Chondrocyte (in vitro differentiated cells): ENCODE measurements at places on chromosomes 5 and 9. TPM values are rescaled to one million over a fixed set of nuclear protein-coding genes. Genes with fewer than 3 reads are reported as not detected.

The CNTNAP3B gene
- 9.5 to 23.9 TPM (median 23.1 TPM) in 3 replicates for total RNA-seq

GRCh38 chr5:15393146-15393545 lies 106.8 kb upstream of the FBXL7 start:
- H3K27ac ChIP-seq: no peak overlapping the region
- no peak overlapping the region for H3K4me3 ChIP-seq
- H3K27me3 ChIP-seq: peaks cover 4% of the 10 kb centered on the region
- H3K36me3 ChIP-seq: no peaks in the 10 kb centered on the region
- H3K4me1 ChIP-seq: peaks cover 23% of the 10 kb centered on the region

- H3K4me1 ChIP-seq: peaks cover 9% of the 10 kb centered on the region
- peak overlapping the region; percentile 18 for H3K27ac ChIP-seq
- no peaks in the 10 kb centered on the region for H3K36me3 ChIP-seq
- DNase-seq: no peak
- no peaks in the 10 kb centered on the region for H3K27me3 ChIP-seq
These were observed 57.5 kb upstream of the STK32A start for GRCh38 chr5:147177125-147177840.

The GPX8 gene
- total RNA-seq: 196 to 212 TPM (median 198 TPM) in 3 replicates

DNA sequence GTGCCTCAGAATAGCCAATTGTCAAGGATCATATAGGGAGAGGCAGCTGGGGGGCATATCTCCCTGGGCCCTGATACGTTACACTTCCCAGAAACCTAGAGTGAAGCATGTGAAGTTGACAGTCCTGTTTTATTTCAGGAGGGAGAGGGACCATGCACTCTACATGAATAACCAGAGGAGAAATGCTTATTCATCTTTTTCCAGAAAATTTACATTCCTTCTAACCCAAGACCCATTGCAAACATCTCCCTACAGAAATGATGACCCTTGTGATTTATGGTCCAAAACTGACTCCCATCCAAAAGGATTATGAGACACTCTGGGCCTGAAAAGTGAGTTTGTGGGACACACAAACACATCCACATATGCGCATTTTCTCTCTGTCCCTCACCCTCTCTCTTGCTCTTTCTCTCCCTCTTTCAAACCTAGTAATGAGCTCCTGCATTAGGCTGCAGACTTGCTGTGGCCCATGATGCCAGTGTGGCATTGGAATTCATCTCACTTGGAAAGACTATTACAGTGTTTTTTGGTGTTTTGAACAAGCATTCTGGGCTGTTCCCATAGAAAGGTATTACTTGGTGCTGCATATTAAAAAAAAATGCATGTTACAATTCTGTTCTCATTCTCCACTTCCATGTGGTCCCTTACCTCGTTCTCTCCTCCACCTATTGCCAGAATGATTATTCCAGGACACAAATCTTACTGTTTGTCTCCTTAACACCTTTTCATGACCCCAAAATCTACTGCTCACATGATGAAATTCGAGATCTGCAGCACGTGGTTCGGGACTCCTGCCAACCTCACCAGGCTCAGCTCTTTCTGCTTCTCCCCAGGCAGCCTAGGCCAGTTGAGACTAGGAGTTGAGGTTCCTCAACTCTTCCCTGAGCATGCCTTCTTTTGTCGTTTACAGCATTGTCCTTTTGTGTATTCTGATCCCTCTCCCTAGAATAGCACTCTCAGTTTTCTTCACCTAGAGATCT lies 451.3 kb upstream of the KLF4 start:
- H3K27me3 ChIP-seq: peaks cover 4% of the 10 kb centered on the region
- no peak for DNase-seq
- no peaks in the 10 kb centered on the region for H3K36me3 ChIP-seq
- H3K4me1 ChIP-seq: peaks cover 4% of the 10 kb centered on the region

The GFRA3 gene
- total RNA-seq: 0.12 to 0.23 TPM in 2 of 3 replicates, not detected in the other

The TBC1D9B gene
- 107 to 130 TPM (median 118 TPM) in 3 replicates for total RNA-seq

DNA sequence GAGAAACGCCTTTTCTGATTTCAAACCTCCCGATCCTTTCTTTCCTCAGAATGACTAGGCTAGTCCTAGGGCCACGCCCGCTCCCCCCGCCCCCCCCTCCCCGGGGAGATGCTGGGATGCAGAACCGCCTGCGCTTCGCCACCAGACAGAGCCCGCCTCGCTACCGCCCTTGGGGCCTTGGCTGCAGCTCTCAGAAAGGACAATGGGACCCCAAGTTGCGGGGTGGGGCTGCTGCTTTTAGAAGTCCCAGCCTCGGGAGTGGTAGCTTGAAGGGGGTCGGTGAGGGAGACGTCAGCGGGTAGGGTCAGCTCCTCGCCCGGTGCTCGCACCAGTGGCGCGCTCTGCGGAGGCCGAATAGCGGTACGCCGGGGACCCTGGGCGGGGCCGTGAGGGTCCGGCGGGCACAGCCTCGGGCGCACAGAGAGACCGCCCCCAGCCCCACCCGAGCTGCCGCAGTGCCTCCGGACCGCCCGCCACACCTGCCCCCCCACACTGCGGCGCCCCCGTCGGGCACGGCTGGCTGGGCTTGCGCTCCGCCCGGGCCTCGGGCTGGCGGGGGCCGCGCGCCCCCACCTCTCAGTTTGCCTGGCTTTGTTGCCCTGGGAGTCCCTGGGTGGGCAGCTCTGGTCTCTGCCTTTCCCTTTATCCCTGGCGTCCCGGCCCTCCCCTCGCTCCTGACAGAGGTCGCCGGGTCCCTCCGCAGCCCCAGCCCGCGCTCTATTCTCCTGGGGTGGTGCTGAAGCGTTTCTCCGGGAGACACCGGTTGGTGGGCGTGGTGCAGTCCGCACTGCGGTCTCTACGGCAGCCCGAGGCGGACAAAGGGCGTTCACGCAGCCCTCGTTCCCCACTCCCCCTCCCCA lies 1.2 kb downstream of the MAP1B start:
- peak overlapping the region; percentile 91 for H3K27ac ChIP-seq
- peak overlapping the region; percentile 97 for H3K4me3 ChIP-seq
- H3K27me3 ChIP-seq: no peaks in the 10 kb centered on the region
- DNase-seq: no peak
- H3K4me1 ChIP-seq: peaks cover 46% of the 10 kb centered on the region

GRCh38 chr5:116372931-116373597 lies 201.6 kb downstream of the SEMA6A start:
- H3K4me3 ChIP-seq: no peak overlapping the region
- no peaks in the 10 kb centered on the region for H3K36me3 ChIP-seq
- H3K4me1 ChIP-seq: peaks cover 11% of the 10 kb centered on the region
- no peak for DNase-seq
- H3K27ac ChIP-seq: no peak overlapping the region

- peaks cover 5% of the 10 kb centered on the region for H3K36me3 ChIP-seq
- H3K4me1 ChIP-seq: no peaks in the 10 kb centered on the region
- DNase-seq: peak; percentile 50
- no peak overlapping the region for H3K27ac ChIP-seq
These were observed 25.9 kb downstream of the GALNT12 start for GRCh38 chr9:98833090-98833956.
